ENCODE measurements at places on chromosomes 6 and 20.

- no peak for DNase-seq
Observed at GRCh38 chr6:142117366-142117765, 15.4 kb upstream of the GJE1 start.

- no peak for DNase-seq
Observed at GRCh38 chr20:45968801-45969711, 2.9 kb downstream of the ZNF335 start.

DNA sequence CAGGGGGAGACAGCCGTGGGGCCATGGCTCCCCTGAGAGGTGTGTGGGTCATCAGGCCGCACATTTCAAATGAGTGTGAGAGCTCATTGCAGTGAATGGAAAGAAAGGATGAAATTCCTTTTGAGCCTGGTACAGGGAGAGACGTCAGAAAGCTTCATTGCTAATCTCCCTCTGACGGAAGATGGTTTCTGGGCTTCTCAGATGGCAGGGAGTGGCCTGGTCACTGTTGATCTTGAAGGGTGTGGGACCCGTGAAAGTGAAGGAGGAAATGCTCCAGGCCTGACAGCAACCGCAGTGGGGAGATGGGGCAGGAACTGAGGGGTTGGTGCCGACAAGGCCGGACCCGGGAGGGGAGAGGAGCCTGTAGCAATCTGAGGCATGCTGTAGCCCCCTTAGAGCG lies 127.4 kb downstream of the MYLK4 start:
- DNase-seq: no peak

DNA sequence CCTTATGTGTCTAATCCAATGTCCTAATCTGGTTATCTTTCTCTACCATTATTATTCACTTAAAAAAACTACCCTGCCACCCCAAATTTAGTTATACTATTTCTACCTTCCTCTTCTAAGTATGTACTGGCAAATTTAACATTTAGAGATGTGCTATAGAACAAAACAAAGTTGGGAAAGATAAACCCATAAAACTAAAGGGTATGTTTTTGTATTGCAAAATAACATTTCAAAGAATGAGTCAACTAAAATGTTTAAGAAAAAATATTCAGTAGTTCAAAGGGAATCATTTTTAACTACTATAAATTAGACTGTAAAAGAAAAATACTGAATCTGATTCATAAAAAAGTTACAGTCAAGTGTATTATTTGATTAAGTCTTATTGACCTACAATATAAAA lies 103.0 kb downstream of the LMBRD1 start:
- no peak for DNase-seq

- DNase-seq: no peak
Observed at GRCh38 chr20:53138454-53139262, 166.5 kb downstream of the TSHZ2 start.

DNA sequence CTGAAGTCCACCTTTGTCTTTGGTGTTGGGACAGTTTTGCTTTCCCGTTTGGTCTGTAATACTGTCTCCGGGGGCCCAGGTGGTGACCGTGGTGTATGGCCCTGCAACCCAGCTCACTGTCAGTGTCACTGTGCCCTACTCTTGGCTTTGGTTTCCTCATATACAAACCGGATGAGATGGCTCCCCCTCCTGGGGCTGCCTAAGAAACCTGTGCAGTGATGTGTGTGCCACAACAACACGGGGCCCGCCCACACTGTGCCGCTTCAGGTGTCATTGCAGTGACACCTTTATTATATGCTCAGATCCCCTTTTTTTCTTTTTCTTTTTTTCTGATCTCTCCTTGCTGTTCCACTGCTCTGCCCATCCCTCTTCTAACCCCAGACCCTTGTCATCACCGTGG lies 73.9 kb downstream of the RAMACL start:
- DNase-seq: no peak

DNA sequence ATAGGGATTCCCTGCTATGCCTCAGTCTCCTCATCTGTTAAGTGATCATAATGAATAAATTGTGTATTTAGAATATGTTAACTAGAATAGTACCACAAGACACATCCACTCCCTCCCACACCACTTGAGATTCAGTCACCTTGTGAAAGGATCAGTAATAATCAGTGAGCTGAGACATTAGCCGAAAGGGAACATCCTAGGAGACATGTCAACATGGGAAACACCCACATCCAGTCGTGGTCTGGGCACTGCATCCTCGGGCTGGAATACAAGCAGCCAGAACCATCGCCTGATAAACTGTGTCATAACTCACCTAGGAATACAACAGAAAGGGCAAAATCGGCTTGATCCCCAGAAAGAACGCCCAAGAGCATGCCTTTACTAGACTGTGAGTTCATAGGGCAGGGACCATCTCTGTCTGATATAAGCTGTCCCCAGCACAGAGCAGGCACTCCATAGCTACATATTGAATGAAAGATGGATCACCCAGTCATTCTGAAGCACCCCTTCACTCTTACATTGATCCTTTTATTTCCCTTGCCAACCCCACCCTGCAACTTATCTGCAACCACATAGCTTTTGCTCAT lies 23.9 kb downstream of the RIPOR2 start:
- DNase-seq: no peak

DNA sequence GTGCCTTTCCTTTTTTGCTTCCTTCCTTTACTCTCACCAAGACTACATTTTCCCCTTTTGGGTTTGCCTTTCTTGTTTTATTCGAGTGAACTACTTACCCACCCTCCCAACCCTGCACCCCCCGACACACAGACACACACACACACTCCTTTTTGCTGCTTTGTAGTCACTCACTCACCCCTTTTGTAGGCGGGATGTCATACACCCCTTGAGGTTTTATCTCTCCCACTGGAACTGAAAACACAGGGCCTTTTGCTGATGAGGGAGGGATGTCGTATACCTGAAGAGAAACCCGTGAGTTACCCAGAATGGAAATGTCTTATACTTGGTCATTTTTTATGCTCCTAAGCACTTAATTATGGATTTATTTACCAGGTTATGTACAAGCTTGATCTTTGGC lies 40.3 kb downstream of the NEDD9 start:
- DNase-seq: no peak
